MV-4-11 (cell line): ENCODE measurements at places on chromosomes 1 and 21.

- no peak for DNase-seq
Observed at GRCh38 chr1:208243527-208243966, 637 bp downstream of the PLXNA2 start.

GRCh38 chr1:89064632-89065031 is 376 bp downstream of the GBP1 start:
- DNase-seq, result no peak

DNA sequence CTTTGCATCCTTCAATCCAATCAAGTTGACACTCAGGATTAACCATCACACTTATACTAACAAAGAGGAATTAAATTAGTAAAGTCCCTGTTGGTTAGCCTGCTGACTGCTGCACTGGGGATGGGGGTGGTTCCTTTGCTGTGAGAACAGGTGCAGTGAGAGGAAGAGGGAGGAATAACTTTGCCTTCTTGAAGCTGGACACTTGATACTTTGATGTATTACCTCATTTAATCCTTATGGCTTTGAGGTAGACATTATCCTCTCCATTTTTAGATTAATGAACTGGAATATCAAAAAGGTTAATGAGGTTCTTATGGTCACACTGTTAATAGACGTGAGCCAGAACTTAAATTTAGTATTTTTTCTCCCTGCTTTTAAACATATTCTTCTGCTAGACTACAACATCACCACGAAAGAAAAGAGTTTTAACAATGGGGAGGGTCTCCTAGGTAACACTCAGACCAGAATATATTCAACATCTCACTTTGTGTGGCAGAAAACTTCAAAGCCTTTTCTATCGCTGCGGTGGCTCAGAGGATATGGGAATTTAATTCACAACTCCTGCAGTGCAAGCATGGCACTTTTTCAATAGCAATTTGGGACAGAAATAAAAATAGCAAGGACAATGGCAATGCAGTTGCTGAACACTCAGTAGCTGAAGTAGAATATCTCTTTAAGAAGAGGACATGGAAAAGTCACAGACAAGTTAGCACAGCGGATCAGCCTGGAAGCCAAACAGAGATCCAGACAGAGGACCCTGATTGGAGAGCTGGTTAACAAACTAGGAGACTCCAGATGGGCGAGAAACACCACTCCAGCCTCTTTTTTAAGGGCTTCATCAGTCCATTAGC is 68.8 kb upstream of the DNAH14 start:
- DNase-seq, result no peak

DNA sequence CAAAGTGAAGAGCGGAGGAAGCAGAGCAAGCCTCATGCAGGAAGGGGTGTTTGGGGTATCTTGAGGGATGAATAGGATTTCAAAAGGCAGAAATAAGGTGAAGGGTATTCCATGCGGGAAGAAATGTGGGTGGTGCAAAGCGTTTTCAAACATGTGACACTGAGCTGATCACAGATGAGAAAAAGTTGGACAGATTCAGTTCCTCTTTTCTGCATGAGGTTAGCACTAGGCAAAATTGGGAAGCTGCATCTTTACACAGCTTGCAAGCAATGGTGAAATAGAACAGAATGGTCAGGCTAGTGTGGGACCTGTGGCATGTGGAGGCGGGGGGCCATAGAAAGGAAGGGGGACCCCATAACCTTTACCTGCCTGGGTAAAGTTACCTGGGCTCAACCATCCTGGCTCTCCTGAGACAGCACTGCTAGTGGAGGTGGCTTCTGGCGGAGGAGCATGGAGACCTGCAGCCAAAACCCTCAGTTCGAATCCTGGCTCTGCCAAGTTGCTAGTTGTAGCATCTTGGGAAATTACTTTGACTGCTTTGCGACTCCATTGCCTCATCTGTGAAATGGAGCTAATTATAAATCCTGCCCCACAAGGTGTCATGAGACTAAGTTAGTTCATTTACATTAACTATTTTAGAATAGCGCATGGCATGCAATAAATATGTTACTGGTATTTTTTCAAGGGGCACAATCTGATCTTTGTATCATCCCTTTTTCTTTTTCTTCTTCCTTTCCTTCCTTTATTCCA is 16.4 kb downstream of the KCNA10 start:
- DNase-seq, result peak; percentile 89

DNA sequence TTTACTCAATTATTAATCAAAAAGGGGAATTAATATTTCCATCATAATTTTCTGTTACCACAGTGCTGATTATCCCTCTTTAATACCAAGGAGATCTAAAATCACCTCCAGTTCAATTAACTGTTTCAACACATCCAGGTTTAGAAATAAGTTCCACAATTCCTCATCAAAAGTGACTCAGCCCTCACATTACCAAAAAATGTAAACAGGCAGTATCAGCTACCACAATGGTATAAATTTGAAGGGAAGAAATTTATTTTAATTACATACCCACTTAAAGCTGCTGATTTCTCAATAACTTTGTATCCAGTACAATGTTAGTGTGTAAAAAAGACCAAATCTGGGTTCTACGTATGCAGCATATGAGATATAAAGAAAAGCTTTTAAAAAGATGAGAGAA is 51.9 kb downstream of the EIF4G3 start:
- DNase-seq, result no peak
